Stomach (tissue), 19 donors: ENCODE measurements at places on chromosomes 1 and 21. TPM values are rescaled to one million over a fixed set of nuclear protein-coding genes. Genes with fewer than 3 reads are reported as not detected.

Gene SERTAD4
- 0.29 TPM for total RNA-seq

Gene IGSF21
- not detected for total RNA-seq

Gene HSD3B2
- 1.4 TPM for total RNA-seq

Gene PADI2
- total RNA-seq, result 86.0 TPM

Gene PTGER3
- 44.3 TPM for total RNA-seq

- DNase-seq, result no peak
These were observed 37.1 kb downstream of the WNT9A start for GRCh38 chr1:227910511-227911153.

DNA sequence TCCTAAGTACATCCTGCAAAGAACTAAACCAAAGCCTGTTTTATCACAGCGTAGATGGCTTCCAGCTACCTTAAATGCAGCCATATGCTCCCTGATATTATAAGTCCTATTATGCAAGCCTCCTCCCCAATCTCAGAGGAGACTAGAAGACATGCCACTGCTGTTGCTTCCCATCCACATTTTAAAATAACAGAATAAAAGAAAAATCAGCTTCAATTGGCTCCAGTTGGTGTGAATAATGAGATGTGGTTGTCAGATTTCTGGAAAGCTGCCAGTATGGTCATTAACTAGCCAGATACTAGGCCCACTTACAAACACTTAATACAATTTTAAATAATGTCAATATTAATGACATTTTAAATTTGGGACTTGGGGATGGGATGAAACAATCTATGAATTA lies 25.7 kb downstream of the WARS2 start:
- DNase-seq, result no peak

- DNase-seq, result no peak
These were observed 5.7 kb upstream of the PAXBP1 start for GRCh38 chr21:32777269-32777668.

- DNase-seq, result no peak
These were observed 11.4 kb upstream of the MRPS6 start for GRCh38 chr21:34061983-34062382.

- no peak for DNase-seq
These were observed 378 bp downstream of the ANKRD65 start for GRCh38 chr1:1420654-1421141.

DNA sequence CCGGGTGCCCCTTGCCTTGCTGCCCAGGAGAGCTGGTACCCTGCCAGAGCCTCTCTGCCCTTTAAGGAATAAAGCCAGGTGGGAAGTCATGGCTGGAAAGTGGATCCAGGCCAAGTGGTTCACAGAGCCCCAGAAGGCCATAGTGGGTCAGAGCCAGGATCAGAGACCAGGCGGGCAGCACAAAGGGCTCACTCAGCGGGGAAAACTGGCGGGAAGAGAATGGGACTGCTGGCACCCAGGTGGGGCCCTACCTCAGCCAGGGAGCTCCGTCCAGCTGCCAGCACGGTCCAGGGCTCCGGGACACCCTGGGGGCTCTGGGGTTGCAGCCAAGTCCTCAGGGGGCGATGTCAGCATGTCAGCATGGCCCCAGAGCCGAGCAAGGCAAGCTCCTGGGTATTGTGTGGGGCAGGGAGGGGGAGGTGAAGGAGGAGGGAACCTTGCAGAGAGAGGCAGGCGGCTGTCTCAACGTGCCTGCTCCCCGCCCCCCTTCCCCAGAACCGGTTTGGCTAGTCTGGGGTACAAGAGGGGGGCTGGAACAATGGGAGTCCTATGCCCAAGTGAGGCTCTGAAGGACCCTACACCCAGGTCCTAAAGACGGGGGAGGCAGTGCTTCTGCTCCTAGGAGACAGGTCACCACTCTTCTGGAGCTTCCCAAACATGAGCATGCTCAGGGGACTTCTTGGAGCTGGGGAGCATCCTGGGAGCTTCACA lies at the start of gene ARHGEF19:
ARHGEF19 (minus strand) TSS at position 402 of the 711 bp plus-strand sequence. CDS start 3,598 bp downstream, outside the sequence.
- peak; percentile 94 for DNase-seq

DNA sequence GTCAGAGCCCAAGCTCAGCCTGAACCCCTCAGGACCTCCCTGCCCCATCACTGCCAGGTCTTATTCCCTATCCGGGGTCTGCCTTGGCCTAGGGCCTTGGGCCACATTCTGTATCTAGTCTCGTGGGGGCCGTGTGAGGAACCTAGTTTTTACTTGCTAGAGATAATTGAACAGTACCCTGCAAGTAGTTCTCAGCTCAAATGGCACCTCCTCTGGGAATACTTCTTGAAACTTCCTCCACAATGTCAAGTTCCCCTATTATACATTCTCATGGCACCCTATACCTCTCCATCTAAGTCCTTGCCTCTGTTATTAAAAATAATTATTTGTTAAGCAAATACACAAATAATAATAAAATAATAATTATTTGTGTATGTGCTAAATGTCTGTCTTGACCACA lies 32.9 kb upstream of the CSF1 start:
- no peak for DNase-seq

DNA sequence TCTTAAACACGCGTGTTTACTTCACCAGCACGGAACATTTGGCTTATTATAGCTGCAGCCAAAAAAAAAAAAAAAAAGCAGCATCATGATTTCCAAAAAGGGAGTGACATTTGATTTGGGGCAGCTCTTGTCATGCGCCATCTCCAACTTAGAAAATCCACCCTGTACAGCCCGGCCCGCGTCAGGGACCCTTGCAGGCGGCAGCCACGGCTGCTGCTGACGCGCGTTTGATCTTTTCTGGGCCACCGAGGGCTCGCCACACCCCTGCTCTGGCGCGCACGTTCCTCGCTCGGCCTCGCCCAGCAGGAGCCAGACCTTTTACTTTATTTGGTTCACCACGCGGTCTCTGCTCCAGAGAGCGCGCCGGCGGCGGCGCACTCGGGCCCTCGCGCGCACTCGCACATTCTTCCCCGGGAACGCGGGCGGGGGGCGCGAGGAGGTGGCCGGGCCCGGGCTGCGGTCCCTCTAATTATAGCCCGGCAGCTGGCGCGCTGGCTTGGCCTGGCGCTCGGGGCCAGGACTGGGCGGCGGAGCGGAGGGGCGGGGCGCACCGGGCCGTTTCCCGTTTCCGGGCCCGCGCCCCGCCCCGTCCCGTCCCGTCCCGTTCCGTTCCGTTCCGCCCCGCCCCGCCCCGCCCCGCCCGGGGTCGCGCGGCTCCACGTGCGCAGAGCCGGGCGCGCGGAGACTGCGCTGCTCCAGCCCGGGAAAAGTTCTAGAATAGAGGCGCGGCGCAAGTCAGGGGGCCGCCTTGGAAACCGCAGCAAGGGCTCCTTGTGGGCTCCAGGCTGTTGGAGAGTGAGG lies 10.2 kb downstream of the IRF2BP2 start:
- peak; percentile 89 for DNase-seq

GRCh38 chr21:37164742-37165141 lies 91.7 kb downstream of the TTC3 start:
- DNase-seq, result no peak

DNA sequence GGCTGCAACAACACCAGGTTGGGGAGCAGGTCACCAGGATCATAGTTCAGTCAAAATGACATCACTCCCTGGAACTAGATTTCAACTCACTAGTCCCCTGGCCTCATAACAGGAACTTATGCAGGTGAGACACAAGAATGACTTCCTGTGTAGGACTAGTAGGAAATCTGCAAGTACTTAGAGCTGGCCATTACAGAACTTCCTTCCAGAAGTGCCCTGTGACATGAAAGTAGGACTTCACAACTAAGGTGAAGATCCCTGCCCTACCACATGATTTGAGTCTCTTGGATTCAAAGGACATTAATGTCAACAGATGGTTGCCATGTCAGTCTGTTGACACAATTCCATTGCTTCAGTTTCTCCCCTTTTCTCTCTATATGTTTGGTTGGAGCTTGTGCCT lies 223.1 kb downstream of the RPS6KC1 start:
- no peak for DNase-seq

DNA sequence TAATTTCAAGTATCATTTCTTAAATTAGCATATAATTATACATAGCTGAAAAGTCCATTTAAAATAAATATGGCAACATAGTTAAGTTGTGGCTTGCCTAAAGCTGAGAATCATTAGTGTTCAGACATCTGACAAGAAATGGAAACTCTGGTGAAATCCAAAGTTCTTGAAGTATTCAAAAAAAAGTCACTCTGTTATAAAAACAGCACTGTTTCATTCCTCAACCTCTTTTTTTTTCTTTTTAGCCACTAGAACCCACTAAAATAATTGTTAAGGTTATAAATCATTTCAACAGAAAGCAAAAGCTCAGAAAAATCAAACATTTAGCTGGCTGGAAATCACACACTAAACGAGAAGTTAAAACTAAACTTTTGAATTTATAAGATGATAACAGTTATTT lies 476.7 kb downstream of the LTN1 start:
- DNase-seq, result no peak

DNA sequence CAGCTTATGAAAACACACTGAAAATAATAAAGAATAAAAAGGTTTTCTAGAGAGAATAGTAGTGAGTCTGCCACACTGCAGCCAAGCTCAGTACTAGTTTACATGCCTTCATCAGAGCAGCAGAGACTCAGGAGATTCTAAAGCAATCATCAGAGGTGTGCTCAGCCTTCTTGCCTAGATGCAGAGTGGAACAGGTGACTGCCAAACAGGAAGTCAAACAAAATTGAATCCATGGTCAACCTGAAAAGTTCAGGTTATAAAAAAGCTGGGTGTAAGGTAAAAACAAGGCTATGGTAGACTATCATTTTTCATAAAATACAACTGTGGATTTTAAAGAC lies 165.3 kb upstream of the C1orf105 start:
- DNase-seq, result no peak
